ENCODE measurements at places on chromosomes 16 and 17.
A peak's percentile ranks its signal among the peaks of the same experiment; 100 is the strongest.

- H3K4me1 ChIP-seq, result peaks cover 14% of the 10 kb centered on the region
- peak overlapping the region; percentile 83 for H3K4me3 ChIP-seq
- peak; percentile 55 for DNase-seq
- H3K27me3 ChIP-seq, result no peaks in the 10 kb centered on the region
- H3K36me3 ChIP-seq, result no peaks in the 10 kb centered on the region
These were observed 4.5 kb downstream of the MAF start for GRCh38 chr16:79595931-79596450.

DNA sequence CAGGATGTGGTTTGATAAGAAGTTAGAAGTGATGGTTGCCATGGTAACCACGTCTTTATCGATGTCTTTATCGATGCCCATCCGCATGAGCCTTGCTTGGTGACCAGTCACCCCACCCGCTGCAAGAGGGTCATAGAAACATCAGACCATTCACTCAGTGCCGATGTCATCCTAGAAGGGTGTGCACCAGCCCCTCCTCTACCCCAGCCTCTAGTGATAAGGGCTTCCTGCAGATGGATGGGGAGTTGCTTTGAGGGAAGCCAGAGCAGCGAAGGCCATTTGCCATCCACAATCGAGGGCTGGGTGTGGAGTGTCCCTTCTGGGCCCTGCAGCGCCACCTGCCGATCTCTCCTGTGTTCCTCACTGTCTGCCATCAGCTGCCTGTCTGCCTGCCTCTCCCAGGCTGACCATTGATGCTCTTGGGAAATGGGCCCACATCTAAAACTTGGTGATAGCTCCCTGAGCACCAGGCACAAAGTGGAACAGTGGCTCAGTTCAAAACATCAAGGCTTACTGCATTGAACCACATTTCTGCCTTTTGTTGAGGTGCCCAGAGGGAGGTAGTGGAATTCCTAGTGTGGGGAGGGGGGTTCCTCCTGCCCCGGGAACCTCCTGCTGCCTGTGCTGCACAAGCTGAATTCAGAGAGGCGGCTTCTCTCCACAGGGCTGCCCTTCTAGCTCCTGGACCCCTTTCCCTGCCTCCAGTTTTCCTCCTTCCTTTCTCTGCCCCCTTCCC lies 8.9 kb downstream of the CALB2 start:
- no peaks in the 10 kb centered on the region for H3K27me3 ChIP-seq
- H3K27ac ChIP-seq, result no peak overlapping the region
- DNase-seq, result peak; percentile 72

- H3K36me3 ChIP-seq, result no peaks in the 10 kb centered on the region
- no peaks in the 10 kb centered on the region for H3K4me1 ChIP-seq
- H3K27me3 ChIP-seq, result no peaks in the 10 kb centered on the region
- no peak for DNase-seq
- no peak overlapping the region for H3K27ac ChIP-seq
- no peak overlapping the region for H3K4me3 ChIP-seq
These were observed 85.3 kb downstream of the STXBP4 start for GRCh38 chr17:55053855-55054254.

GRCh38 chr17:27413315-27413714 lies 42.9 kb upstream of the KSR1 start:
- no peaks in the 10 kb centered on the region for H3K27me3 ChIP-seq
- H3K4me3 ChIP-seq, result no peak overlapping the region
- H3K4me1 ChIP-seq, result no peaks in the 10 kb centered on the region

- H3K27me3 ChIP-seq, result no peaks in the 10 kb centered on the region
- H3K27ac ChIP-seq, result no peak overlapping the region
- no peak for DNase-seq
These were observed 207.1 kb upstream of the CIBAR2 start for GRCh38 chr16:85319208-85319983.

DNA sequence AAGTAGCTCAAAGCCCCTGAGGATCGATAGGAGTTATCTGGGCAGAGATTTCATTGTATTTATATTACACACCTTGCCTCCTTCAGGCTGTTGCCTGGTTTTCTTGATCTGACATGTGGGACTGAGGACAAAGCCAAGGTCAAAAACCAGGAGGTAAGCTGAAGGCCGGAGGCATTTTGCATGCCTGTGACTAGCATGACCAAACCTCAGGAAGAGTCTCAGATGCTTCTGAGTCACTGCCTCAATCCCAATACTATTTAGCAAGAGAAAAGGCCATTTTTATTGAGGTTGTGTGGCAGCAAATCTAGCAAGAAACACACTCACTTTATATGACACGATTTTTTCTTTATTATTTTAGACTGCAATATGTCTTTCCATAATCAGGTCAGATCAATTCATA lies 968.1 kb downstream of the CDH11 start:
- H3K27me3 ChIP-seq, result no peaks in the 10 kb centered on the region
- H3K4me3 ChIP-seq, result no peak overlapping the region
- no peaks in the 10 kb centered on the region for H3K4me1 ChIP-seq
- H3K27ac ChIP-seq, result no peak overlapping the region
- DNase-seq, result no peak
- no peaks in the 10 kb centered on the region for H3K36me3 ChIP-seq

DNA sequence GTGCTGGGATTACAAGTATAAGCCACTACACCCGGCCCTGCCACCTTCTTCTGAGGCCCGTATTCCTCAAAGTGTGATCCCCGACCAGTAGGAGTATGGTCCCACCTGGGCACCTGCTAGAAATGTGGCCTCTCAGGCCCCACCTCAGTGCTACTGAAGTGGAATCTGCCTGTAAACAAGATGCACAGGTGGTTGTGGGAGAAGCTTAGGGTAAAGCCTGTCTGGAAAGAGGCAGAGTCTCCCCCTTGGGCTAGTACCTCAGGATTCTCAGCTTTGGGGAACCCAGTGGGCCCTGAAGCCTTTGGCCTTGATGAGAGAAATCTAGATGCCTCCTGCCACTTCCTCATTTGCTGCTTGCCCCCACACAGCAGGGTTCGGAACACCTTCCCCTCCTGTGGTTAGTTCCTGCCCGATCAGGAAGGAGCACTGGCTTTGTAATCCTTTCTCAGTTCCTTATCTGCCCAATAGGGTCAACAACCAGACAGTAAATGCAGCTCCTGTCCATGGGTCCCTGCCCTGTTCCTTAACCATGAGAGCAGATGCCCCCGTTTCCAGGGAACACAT lies 25.2 kb downstream of the TK2 start:
- peak overlapping the region; percentile 64 for H3K27ac ChIP-seq
- H3K27me3 ChIP-seq, result no peaks in the 10 kb centered on the region
- no peaks in the 10 kb centered on the region for H3K36me3 ChIP-seq
- peaks cover 28% of the 10 kb centered on the region for H3K4me1 ChIP-seq
- no peak for DNase-seq

GRCh38 chr17:66508896-66509844 lies 206.8 kb downstream of the PRKCA start:
- H3K27me3 ChIP-seq, result no peaks in the 10 kb centered on the region
- H3K36me3 ChIP-seq, result no peaks in the 10 kb centered on the region

GRCh38 chr17:41589301-41589700 lies 2.6 kb upstream of the KRT14 start:
- no peak overlapping the region for H3K27ac ChIP-seq
- H3K27me3 ChIP-seq, result no peaks in the 10 kb centered on the region
- H3K4me3 ChIP-seq, result no peak overlapping the region
- no peaks in the 10 kb centered on the region for H3K4me1 ChIP-seq
- DNase-seq, result no peak
- H3K36me3 ChIP-seq, result no peaks in the 10 kb centered on the region

- H3K27ac ChIP-seq, result no peak overlapping the region
- H3K4me3 ChIP-seq, result no peak overlapping the region
- no peak for DNase-seq
- no peaks in the 10 kb centered on the region for H3K36me3 ChIP-seq
- peaks cover 8% of the 10 kb centered on the region for H3K4me1 ChIP-seq
- H3K27me3 ChIP-seq, result no peaks in the 10 kb centered on the region
These were observed 2.5 kb upstream of the C16orf87 start for GRCh38 chr16:46833460-46833800.

- H3K27ac ChIP-seq, result no peak overlapping the region
- H3K4me1 ChIP-seq, result no peaks in the 10 kb centered on the region
- no peaks in the 10 kb centered on the region for H3K27me3 ChIP-seq
- H3K4me3 ChIP-seq, result no peak overlapping the region
- no peaks in the 10 kb centered on the region for H3K36me3 ChIP-seq
- no peak for DNase-seq
These were observed 26.0 kb downstream of the NECAB2 start for GRCh38 chr16:83994087-83994486.

DNA sequence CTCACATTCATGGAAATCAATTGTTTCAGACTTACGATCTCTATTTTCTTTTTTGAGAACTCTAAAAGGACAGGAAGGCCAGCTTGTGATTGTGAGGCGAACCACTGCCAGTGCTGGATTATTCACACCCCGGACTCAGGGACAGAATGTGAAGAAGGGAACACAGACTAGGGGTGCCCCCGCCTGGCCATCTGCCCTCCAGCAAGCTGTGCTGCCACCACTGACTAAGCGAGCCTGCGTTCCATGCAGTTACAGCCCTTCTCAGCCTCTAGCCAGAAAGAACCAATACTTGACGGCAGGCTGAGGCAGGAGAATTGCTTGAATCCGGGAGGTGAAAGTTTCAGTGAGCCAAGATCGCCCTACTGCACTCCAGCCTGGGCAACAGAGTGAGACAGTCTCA lies 2.8 kb downstream of the HAGH start:
- peak; percentile 83 for DNase-seq
- H3K4me3 ChIP-seq, result no peak overlapping the region
- H3K27ac ChIP-seq, result no peak overlapping the region
- no peaks in the 10 kb centered on the region for H3K36me3 ChIP-seq

DNA sequence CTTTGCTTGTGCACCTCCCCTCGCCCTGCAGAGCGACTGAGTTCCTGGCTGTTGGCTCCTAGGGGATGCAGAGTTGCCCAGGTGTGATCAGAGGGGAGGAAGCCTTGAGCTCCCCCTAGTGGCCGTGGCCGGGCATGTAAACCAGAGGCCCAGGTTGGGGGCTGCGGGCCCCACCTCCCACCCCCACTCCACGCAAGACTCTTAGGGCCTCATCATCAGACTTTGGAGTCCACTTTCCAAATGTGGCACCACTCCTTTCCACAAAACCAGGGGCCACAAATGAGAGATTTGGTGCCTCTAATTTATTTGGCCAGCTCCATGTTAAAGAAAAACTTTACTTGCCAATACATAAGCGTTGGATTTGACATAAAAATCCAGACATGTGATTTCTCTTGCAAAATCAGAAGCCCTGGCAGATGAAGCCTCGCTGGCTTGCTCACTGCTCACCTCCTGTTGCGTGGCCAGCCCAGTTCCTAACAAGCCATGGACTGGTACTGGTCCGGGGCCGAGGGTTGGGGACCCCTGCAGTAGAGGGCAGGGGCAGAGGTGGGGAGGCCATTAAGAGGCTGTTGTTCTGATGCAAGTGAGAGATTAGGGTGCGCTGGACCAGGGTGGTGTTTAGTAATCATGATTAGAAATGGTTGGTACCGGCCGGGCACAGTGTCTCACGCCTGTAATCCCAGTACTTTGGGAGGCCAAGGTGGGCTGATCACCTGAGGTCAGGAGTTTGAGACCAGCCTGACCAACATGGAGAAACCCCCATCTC lies 28.7 kb upstream of the GAS7 start:
- H3K4me1 ChIP-seq, result no peaks in the 10 kb centered on the region
- no peak overlapping the region for H3K27ac ChIP-seq
- no peaks in the 10 kb centered on the region for H3K36me3 ChIP-seq
- no peak overlapping the region for H3K4me3 ChIP-seq
- peak; percentile 81 for DNase-seq
- H3K27me3 ChIP-seq, result no peaks in the 10 kb centered on the region

GRCh38 chr16:80739523-80739922 lies 64.9 kb downstream of the CDYL2 start:
- no peaks in the 10 kb centered on the region for H3K36me3 ChIP-seq
- H3K4me3 ChIP-seq, result no peak overlapping the region
- no peak overlapping the region for H3K27ac ChIP-seq
- H3K4me1 ChIP-seq, result peaks cover 7% of the 10 kb centered on the region
- DNase-seq, result no peak

- H3K27ac ChIP-seq, result no peak overlapping the region
- DNase-seq, result no peak
- peaks cover 9% of the 10 kb centered on the region for H3K4me1 ChIP-seq
- no peaks in the 10 kb centered on the region for H3K36me3 ChIP-seq
- H3K27me3 ChIP-seq, result no peaks in the 10 kb centered on the region
- no peak overlapping the region for H3K4me3 ChIP-seq
These were observed 42.2 kb upstream of the PRSS54 start for GRCh38 chr16:58337090-58337444.

DNA sequence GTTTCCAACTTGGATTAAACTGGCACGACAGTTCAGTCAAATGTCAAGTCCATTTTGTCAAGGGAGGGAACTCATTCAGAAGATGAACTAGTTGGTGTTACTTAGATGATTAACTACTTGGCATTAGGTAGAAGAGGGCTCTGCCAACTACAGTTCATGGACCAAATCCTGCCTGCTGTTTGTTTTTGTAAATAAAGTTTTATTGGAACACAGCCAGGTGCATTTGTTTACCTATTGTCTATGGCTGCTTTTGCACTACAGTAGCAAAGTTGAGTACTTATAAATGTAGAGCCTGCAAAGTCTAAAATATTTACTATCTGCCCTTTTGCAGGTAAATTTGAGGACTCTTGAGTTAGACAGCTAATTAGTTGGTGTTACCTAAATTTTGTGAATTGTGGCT lies 410.0 kb downstream of the MAF start:
- no peak for DNase-seq
- H3K27ac ChIP-seq, result no peak overlapping the region
- H3K27me3 ChIP-seq, result no peaks in the 10 kb centered on the region
- H3K36me3 ChIP-seq, result no peaks in the 10 kb centered on the region
- H3K4me1 ChIP-seq, result peaks cover 12% of the 10 kb centered on the region

GRCh38 chr17:67258821-67259468 lies 13.9 kb upstream of the HELZ start:
- no peaks in the 10 kb centered on the region for H3K27me3 ChIP-seq
- H3K4me3 ChIP-seq, result no peak overlapping the region
- DNase-seq, result no peak
- no peaks in the 10 kb centered on the region for H3K36me3 ChIP-seq
- peaks cover 36% of the 10 kb centered on the region for H3K4me1 ChIP-seq

DNA sequence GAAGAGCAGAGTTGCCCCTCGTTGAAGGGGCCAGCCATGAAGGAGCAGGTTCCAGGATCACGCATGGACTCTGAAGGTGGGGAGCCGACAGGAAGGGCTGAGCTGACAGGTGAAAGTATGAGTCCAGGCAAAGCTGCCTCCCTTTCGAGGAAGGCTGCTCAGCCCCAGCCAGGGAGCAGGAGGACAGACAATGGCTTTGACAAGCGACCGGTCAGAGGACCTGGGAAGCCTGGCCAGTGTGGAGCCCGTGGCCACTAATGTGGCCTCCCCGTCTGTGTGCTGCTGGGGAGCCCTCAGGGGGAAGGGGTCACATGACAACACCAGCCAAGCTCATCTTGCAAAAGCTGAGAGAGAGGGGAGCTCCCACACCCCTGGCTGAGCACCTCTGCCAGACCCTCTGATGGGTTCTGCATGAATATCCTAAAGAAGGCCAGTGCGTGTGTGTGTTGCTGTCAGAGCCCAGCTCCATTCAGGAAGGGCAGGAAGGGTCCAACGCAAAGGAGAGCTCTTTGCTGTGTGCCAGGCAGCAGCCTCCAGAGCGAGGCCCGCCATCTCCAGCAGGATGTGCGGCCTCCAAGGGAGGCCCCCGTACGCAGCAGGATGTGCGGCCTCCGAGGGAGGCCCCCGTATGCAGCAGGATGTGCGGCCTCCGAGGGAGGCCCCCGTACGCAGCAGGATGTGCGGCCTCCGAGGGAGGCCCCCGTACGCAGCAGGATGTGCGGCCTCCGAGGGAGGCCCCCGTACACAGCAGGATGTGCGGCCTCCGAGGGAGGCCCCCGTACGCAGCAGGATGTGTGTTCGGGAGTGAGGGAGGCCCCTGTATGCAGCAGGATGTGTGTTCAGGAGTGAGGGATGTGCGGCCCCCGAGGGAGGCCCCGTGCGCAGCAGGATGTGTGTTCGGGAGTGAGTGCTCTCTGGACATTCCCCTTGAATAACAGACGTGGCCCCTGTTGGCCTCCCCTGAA lies 102.1 kb upstream of the CHMP6 start:
- no peaks in the 10 kb centered on the region for H3K27me3 ChIP-seq
- H3K27ac ChIP-seq, result no peak overlapping the region
- DNase-seq, result no peak
- H3K4me3 ChIP-seq, result no peak overlapping the region
- no peaks in the 10 kb centered on the region for H3K4me1 ChIP-seq

All from testis (tissue), 5 donors.